Activated effector memory CD4-positive, alpha-beta T cell treated with Interleukin-2 at 50 U/mL for 16 hours (primary cell): ENCODE measurements at places on chromosomes 6 and 20.

- no peak for DNase-seq
Measured at GRCh38 chr6:53358440-53359094, 9.8 kb upstream of the ELOVL5 start.

DNA sequence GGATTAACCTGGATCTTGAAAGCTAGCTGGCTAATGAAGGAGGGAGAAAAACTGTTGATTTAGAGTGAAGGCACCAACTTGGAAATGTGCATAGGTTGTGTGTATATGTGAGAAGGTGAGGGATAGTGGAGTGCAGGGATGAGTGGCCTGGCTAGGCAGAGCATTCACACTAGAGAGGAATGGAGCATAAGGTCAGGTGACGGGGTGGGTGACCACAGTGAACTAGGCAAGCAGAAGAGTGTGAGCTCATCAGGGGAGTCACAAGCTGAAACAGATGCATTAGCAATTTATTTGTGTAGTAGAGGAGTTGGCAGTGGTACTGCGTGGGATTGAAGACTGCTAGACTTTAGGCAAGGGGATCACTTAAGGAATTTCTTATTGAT, 10.5 kb downstream of the ANKRD66 start:
- DNase-seq, result no peak

- DNase-seq, result no peak
Measured at GRCh38 chr6:3194535-3195419, 32.7 kb downstream of the TUBB2B start.

- DNase-seq, result no peak
Measured at GRCh38 chr6:135673501-135674309, 176.2 kb upstream of the AHI1 start.

DNA sequence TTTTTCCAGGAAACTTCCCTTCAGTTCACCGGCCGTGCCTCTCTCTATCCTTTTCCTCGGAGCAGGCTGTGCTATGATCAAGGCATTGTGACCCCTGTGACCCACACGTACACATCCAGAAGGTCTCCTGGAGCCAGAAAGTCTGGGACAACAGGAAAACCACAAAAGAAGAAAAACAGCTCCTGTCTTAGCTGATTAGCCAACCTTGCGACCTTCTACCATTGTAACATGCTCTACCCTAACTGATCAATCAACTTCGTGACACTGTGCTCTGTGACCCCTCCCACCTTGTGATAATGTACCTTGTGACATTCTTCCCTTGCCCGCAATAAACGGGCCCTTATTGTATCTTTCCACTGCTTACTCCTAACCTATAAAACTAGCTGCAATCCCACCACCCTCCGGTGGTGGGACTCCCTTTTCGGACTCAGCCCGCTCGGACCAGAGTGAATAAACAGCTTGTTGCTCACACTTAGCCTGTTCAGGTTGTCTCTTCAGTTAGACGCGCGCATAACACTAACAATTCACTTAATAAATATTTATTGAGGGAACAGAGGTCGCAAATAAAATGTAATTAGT, 24.2 kb downstream of the ZNF311 start:
- DNase-seq, result no peak

- DNase-seq, result no peak
Measured at GRCh38 chr6:3584606-3585005, 127.8 kb upstream of the SLC22A23 start.

- DNase-seq, result no peak
Measured at GRCh38 chr6:92962846-92963245, 456.5 kb downstream of the EPHA7 start.

DNA sequence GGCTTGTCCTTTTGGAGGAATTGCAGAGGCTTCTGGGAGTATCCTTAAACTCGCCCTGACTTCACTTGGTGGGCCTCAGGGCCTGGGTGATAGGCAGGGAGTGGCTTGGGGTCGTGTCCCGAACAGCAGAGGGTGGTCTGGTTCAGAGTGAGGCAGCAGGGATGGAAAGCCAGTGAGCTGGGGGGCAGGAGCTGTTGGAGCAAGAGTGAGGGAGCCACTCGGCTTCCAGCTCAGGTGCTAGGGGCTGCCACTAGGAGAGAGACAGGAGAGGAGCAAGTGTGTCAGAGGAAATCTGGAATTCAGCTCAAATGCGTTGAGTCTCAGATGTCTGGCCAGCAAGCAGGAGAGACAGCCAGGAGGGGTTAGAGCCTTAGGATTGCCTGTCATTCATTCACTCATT, 85.8 kb downstream of the DLGAP4 start:
- no peak for DNase-seq
